ENCODE measurements at places on chromosomes 3 and 15.

- no peak for DNase-seq
Observed at GRCh38 chr3:132623646-132624045, 26.6 kb downstream of the ACKR4 start.

GRCh38 chr3:157147099-157147803 lies 12.7 kb downstream of the CCNL1 start:
- no peak for DNase-seq

GRCh38 chr3:121663171-121663847 lies 2.6 kb upstream of the HCLS1 start:
- no peak for DNase-seq

DNA sequence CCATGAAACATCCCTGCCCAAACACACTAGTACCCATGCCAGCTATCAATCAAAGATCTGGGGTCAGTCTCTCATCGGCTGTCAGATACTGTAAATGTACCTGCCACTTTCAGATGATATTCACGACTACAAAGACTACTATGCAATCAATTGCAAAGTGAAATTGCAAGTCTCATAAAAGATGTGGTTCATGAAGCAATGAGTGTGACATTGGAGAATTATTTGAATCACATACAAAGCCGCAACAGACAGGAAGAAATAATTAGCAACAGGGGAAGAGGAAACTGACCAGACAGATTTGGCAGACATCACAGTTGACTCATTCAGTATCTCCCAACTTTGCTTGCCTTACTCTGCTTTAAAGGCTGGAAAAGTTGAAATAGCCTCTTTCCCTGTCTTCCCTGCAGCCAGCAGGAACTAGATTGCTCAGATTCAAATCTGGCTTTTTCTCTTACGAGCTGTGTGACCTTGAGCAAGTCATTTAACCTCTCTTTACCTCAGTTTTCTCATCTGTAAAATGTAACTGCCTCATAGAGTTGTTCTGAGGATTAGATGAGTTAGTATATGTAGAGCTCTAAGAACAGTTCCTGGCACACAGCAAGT lies 95.7 kb upstream of the C3orf80 start:
- DNase-seq: no peak

- peak; percentile 19 for DNase-seq
Observed at GRCh38 chr15:20356911-20357480, 184.6 kb downstream of the GOLGA6L6 start.

DNA sequence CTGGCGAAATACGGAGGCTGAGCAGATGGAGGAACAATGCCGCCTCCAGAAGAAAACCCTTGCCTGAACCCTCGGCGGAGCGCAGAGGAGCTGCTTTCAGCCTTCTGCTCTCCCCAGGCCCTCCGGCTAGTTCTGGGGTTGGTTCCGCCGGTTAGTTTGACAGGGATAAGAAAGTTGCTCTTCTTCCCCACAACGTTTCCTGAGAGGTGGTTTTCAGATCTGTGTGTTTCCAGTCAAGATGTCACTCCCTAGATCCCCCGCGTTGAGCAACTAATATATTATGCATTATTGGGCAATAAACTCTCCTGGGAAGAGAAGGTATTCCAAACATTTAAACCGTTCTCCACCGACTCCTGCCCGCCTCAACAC lies 551 bp downstream of the NLGN1 start:
- DNase-seq: no peak

- no peak for DNase-seq
Observed at GRCh38 chr3:173584093-173584837, 186.7 kb downstream of the NLGN1 start.

- no peak for DNase-seq
Observed at GRCh38 chr3:19165654-19166053, 17.3 kb downstream of the KCNH8 start.

DNA sequence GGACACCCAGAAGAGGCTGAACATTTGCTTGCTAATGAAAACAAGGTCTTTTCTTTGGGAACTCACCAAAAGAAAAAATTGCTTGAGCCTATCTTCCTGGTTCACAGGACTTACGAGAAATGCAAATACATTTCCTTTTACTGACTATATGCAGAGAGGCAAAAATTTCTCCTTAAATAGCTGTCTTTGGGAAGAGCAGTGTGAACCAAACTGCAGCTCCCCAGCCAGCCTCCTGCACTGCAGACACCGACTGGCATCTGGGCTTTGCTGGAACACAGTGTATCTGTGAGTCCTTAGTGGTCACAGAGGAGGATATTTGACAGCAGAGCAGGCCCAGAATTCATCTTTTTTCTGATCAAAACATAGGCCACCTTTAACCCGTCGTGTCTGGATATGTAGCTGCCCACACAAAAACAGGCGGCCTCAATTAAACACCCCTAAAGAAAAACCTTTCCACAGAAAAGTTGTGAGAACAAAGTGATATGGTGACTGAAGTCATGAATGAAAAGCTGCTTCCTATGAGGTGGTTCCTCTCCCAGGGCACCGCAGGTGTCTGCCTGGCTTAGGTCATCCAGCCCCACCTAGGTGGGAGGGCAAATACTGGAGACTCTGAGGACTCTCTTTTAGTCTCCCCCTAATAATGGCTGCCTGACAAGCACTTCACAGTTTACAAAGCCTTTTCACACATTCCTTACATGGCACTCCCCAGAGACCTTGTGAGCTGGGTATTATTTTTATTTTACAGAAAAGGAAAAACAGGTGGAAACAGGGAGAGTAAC lies 46.1 kb upstream of the TMEM158 start:
- DNase-seq: no peak
